ENCODE measurements at places on chromosomes 5 and 9.

DNA sequence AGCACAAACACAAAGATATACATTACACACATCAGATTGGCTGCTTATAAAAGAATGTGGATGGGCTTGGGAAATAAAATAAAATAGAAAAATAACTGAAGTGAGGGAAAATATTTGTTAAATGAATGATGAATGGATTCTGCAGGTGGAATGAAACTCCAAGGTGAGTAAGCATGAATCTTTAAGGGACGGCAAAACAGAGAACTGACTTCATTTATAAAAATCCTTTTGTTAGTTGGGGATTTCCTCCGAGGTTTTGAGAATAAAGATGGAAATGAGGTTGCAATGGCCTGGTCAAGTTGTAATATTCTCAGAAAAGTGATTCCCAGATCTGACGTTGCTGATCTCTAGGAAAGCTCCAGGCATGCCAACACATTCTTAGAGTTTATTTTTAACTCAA lies 20.9 kb upstream of the SEMA6A start:
- DNase-seq = no peak

- no peak for DNase-seq
Measured at GRCh38 chr5:54867310-54867944, 118.0 kb downstream of the ESM1 start.

DNA sequence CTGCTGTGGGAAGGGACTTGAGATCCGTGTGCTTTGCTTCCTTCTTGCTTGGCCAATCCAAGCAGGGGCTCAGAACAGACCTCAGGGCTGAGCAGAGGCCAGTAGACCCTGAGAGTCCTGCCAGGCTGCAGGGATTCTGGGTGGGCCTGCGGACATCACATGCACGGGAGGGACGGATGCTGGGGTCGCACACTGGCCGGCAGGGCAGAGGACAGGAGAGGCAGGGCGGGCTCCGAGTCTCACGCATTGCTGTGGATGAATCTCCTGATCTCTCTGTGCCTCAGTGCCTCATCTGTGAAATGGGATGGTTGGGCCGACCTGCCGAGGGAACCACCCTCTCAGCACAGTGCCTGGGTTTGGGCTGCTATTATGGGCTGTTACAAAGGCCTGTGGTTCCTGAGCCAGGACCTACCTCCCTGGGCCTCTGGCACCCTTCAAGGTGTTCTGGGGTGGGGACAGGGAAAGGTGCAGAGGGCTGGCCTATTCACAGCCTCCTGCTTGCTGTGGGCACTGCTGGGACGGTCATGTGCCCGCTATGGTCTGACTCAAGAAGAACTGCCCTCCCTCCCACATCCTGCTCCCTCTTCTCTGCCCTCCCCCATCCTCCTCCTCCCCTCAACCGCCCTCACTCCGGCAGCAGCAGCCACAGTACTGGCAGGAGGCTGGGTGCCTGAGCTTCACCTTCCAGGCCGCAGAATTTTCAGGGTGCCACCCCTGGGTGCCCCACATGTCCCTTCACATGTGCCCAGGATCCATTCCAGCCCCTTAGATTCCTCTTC lies 43.3 kb downstream of the NCS1 start:
- DNase-seq = no peak

DNA sequence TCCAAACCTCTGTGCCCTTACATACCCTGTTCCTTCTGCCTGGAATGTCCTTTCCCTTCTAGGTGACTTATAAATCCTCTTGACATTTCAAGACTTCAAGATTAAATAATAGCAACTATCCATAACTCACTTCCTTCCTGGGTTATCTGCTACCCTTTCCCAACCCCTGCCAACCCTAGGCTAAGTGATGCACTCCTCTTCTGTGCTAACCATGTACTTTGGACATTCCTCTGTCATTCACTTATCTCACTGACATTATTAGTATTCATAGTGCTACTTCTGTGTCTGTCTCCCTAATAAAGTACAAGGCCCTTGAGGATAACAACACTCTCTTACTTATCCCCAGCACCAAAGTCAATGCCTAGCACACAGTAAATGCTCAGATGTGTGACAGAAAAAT lies 307.1 kb downstream of the ENC1 start:
- DNase-seq = peak; percentile 0

GRCh38 chr5:167853421-167853820 lies 438.0 kb upstream of the WWC1 start:
- no peak for DNase-seq

DNA sequence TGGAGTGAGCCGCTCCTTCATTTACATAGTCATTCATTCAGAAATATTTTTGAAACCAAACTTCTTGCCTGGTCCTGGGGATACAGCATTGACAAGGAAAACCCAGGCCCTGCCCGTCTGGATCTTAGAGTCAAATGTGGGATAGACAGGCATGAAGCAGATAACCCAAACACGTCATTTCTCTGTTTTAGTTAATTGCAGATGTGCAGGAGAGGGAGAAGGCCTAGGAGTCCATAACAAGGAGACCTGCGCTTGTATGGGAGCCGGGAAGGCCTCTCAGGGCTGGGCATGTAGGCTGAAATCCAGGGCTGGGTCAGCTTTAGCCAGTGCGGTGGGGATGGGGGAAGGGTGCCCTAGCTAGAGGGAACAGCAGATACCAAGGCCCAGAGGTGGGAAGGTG lies 43.3 kb downstream of the PRRX2 start:
- DNase-seq = no peak

GRCh38 chr5:90020575-90021538 lies 388.7 kb downstream of the CETN3 start:
- no peak for DNase-seq

DNA sequence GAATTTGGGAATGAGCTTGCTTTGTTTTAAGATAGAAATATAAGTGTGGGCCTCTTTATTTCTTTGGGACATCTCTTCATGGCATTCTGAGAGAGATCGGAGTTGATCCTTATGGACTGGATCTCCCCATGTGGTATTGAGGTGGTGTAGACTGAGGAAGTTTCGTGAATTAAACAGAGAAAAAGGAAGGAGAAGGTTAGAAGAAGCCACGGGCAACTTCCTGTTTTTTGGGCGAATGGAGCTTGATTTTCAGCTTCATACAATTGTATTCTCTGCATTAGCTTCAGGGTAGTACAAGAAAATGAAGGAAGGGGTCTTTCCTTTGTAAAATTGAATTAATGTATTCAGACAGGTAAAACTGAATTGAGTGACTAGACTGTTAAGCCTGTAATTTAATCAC lies 70.5 kb upstream of the HMHB1 start:
- DNase-seq = no peak

DNA sequence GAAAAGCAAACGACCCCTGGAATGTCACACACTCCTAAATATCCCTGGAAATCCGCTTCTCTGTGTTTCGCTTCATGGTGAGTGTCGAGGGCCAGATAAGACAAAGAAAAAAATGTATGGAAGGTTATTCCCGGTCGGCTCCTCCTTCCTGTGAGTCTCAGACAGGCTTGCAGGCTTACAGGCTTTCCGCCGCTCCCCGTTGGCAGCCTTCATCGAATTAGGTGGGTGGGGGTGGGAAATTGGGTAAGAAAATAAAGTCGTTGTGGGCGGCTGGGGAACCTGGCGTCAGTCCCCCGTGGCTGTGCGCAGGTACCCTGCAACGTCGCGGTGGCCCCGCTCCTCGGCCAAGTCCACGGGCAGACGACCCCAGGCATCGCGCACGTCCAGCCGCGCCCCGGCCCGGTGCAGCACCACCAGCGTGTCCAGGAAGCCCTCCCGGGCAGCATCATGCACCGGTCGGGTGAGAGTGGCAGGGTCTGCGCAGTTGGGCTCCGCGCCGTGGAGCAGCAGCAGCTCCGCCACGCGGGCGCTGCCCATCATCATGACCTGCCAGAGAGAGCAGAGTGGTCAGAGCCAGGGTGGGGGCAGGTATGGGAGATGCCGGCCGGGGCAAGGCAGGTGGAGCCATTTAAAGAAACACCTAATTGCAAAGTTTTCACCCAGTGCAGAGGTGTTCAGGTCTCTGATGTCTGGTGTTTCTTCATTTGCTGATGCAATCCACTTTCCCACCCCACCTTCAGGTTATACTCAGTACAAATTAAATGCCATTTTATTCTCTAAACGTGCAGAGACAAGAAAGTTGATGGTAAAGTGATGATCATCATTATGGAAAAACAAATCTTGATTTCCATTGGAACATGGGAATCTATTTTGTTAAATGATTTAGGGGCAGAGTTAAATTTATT lies 3.2 kb downstream of the CDKN2B start:
- peak; percentile 67 for DNase-seq

GRCh38 chr5:2191972-2192371 lies 309.2 kb upstream of the IRX4 start:
- DNase-seq = peak; percentile 49

DNA sequence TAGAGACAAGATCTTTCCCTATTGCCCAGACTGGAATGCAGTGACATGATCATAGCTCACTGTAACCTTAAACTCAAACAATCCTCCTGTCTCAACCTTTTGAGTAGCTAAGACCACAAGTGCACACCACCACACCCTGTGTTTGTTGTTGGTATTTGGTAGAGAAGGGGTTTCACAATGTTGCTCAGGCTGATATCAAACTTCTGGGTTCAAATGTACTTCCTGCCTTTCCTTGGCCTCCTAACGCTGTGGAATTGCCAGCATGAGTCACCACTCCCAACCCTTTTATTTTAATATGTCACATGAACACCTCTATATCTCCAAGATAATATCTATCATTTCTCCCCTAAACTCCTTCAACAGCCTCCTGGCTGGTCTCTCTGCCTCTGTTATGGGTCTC lies 719.0 kb downstream of the PTPRD start:
- DNase-seq = no peak

- no peak for DNase-seq
Measured at GRCh38 chr9:103991001-103991400, 103.1 kb upstream of the SMC2 start.

DNA sequence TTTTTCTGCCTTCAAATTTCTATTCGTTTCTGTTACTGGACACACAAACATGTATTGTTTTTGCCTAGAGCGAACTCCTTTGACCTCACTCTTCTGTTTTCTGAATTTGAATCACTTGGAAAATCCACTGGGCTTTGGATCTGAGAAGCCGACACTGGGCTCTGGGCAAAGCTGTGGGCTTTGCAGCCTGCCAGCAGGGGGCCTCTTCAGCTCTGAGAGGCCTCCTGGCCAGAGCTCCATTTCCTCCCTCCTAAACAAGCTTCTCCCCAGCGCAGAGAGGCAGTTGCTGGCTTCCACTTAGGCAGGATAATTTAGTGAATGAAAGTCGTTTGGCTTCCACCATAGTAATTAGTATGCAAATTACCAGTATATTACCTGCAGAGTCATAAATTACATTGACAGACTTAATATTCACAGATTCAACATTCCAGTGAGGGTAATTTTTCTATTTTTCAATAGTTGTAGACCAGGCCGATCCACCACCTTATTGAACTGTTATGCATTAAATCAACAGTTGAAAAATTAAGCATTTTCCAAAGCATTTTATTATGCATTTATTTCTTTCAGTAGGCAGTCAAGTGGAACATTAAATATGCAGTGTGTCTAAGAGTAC lies 104.0 kb upstream of the ZNF366 start:
- peak; percentile 81 for DNase-seq

DNA sequence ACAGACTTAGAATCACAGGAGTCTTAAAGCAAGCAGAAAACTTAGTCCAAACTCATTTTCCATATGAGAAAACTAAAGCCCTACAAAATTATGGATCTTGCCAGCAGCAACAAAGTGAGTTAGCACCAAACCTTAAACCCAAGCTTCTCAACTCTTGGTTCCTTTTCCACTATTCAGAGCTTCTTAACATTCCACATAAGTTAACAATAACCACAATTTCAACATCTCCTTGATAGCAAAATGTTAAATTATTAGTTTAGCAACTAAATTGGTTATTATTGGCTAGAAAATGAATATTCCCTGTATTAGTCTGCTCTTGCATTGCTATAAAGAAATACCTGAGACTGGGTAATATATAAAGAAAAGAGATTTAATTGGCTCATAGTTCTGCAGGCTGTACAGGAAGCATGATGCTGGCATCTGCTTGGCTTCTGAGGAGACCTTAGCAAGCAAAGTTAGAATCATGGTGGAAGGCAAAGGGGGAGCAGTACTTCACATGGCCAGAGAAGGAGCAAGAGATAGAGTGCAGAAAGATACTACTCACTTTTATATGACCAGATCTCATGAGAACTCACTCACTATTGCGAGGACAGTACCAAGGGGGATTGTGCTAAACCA lies 26.2 kb upstream of the ARSB start:
- no peak for DNase-seq

- DNase-seq = no peak
Measured at GRCh38 chr5:38018016-38018415, 178.2 kb upstream of the GDNF start.

GRCh38 chr5:137184734-137185133 lies 314.4 kb downstream of the SPOCK1 start:
- no peak for DNase-seq

GRCh38 chr5:58481828-58482227 lies 9.4 kb upstream of the GAPT start:
- no peak for DNase-seq

DNA sequence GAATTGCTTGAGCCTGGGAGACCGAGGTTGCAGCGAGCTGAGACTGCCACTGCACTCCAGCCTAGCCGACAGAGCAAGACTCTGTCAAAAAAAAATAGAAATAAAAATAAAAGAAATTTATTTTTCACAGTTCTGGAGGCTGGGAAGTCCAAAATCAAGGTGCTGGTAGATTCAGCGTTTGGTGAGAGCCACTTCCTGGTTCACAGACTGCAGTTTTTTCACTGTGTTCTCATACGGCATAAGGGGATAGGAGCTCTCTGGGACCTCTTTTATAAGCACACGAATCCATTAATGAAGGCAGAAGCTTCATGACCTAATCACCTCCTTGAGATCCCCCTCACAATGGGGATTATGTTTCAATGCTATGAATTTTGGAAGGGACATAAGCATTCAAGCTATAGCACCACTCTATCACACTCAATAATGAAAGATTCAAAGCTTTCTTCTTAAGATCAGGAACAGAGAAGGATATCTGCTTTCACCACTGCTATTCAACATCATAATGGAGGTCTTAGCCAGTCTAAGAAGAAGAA lies 5.3 kb downstream of the PJA2 start:
- DNase-seq = no peak

DNA sequence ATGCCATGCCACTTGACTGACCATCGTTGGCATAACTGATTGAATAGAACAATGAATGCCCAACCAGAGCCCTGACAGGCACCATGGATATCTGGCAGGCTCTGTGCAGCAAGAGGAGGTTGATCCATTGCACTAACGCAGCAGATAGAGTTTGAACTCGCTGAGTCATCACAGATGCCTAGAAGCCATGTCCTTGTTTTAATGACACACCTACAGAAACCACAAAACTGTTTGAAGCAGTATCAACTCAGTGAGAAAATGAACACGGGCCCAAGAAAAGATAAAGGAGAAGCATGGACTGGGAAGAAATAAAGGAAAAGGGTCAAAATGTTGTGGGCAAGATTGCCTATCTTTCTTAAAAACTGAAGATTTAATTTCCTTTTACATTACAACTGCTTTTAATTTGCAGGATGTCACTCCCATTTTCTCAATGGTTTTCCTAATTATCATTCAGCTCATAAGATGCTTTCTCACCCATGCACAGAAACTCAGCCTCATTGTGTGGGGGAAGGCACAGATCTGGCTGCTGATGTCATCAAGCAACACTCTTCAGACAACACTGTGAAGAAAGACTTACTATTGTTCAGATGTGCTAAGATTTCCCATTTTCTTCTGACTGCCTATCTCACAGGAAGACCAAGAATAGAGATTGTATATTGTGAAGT lies 129.0 kb downstream of the PIK3R1 start:
- peak; percentile 82 for DNase-seq

GRCh38 chr9:12958279-12958678 lies 183.5 kb downstream of the LURAP1L start:
- DNase-seq = no peak

All from islet precursor cell (in vitro differentiated cells).